Adrenal gland (tissue), 19 donors: ENCODE measurements at places on chromosomes 16 and 17.

DNA sequence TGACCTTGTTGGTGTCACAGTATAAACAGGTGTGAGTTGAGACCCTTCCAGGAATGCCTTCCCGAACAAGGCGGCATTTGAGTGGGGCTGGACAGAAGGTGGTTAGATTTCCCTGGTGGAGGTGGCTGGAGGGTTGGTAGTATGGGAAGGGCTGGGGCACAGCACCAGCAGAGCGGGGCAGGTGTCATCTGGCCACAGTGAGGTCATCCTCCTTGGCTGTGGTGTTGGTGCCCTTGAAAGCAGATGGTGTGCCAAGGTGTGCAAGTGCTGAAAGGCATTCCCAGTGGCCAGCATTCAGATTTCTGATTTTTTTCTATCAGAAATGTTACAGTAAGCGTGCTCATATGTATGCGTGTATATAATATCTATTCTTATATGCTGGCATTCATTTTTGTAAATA is 126.6 kb downstream of the LAT start:
- DNase-seq = no peak

DNA sequence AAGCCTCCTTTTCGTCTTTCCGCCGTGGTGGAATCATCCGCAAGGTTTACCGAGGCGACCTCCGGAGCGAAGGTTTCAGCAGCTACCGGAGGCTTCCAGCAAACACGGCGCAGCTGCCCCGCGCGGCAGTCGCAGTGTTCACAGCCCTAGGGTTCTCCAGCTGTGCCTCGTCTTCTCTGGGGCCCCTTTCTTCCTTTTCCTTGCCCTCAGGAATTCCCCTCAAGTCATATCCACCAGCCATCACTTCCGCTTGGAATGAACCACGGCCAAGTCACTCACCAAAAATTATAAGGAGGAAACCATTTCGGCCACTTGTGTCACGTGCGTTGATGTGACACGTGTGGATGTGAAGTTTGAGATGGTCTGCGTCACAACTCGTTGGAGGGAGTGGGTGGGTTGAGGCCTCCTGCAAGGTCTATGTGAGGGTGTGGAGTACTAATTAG is 636 bp upstream of the ERN1 start:
- DNase-seq = peak; percentile 70

GRCh38 chr17:58694302-58694701 is 1.9 kb downstream of the RAD51C start:
- no peak for DNase-seq

DNA sequence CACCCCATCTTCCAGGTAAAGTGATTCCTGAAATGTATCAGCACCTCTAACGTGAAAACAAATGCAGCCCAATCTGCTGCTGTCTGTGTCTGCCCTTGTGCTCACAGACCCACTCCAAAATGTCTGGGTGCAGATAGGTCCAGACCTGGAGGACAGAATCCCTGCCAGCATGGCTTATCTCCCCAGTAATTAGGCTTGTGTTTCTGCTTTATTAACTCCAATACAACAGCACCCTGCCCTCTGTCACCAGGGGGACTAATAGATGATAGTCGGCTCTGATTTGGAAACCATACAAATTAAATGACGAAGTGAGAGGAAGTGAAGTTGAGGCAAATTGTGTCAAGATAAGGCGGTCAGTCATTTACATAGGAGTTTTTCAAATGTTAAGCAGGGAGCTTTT is 608.3 kb upstream of the SALL1 start:
- DNase-seq = no peak

DNA sequence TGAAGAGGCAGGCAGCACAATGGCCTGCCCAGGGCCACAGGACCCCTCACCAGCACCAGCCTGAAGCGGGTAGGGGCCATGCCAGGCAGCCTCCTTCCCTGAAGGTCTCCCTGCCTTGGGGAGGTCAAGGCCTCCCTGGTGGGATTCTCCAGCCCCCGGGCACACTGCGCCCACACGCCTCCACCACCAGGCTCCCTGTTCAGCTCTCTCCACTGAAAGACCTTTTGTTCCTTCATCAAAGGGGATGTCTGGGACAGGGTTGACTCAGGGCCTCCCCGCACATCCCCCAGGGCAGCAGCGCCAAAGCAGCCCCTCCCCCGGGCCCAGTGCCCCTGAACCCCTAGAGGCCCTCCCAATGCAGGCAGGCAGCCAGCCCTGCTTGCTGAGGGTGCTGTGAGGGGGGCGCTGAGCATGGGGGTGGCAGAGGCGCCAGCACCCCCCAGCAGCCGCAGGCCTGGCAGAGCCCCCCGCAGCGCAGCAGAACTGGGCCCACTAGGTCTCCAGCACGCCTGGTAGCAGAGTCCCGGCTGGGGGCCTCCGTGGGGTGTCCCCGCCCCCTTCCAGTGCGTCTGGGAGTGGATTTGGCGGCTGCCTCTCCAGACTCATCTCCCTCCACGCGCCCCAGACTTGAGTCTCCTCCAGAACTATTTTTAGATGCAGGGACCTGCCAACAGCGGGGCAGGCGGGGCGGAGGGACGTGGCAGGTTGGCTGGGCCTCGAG is 13.1 kb downstream of the BCAR1 start:
- DNase-seq = peak; percentile 94
